ENCODE measurements at places on chromosomes 6 and 20. TPM values are rescaled to one million over a fixed set of nuclear protein-coding genes. Genes with fewer than 3 reads are reported as not detected.

ME1 gene
- 19.0 TPM for total RNA-seq

FAM184A gene
- total RNA-seq: 0.31 TPM

TPD52L1 gene
- 3.8 TPM for total RNA-seq

SAMD10 gene
- 2.1 TPM for total RNA-seq

MKKS gene
- 7.9 TPM for total RNA-seq

TREM2 gene
- not detected for total RNA-seq

GPR6 gene
- not detected for total RNA-seq

ADGRF1 gene
- total RNA-seq: not detected

VSX1 gene
- not detected for total RNA-seq

POU5F1 gene
- total RNA-seq: not detected

COL9A3 gene
- total RNA-seq: 0.69 TPM

DYNLT2 gene
- total RNA-seq: 2.5 TPM

HLA-G gene
- 1.7 TPM for total RNA-seq

VSTM2L gene
- total RNA-seq: 4.5 TPM

LAMP5 gene
- not detected for total RNA-seq

LY6G5B gene
- 2.1 TPM for total RNA-seq

GSTA3 gene
- total RNA-seq: not detected

PRKN gene
- total RNA-seq: 8.0 TPM

REV3L gene
- 67.1 TPM for total RNA-seq

CLDN20 gene
- total RNA-seq: not detected

GTSF1L gene
- total RNA-seq: not detected

TRIM15 gene
- not detected for total RNA-seq

IYD gene
- not detected for total RNA-seq

SLC26A8 gene
- total RNA-seq: not detected

BPIFB2 gene
- total RNA-seq: not detected

APCDD1L gene
- under 0.01 TPM for total RNA-seq

TMC2 gene
- total RNA-seq: under 0.01 TPM

CNR1 gene
- 4.4 TPM for total RNA-seq

TRIM10 gene
- total RNA-seq: not detected

RPS18 gene
- total RNA-seq: 1,205 TPM

NAPB gene
- total RNA-seq: 11.0 TPM

VWA7 gene
- not detected for total RNA-seq

GPX5 gene
- total RNA-seq: not detected

TBC1D32 gene
- 6.3 TPM for total RNA-seq

ENTPD6 gene
- total RNA-seq: 109 TPM

CASS4 gene
- 0.15 TPM for total RNA-seq

MCCD1 gene
- not detected for total RNA-seq

SF3B5 gene
- 106 TPM for total RNA-seq

WFDC5 gene
- total RNA-seq: not detected

VGLL2 gene
- not detected for total RNA-seq

HLA-DQB1 gene
- total RNA-seq: 1.7 TPM

PTCRA gene
- total RNA-seq: 0.33 TPM

EGFL8 gene
- total RNA-seq: 56.8 TPM

TAF4 gene
- 6.2 TPM for total RNA-seq

RSPH4A gene
- total RNA-seq: 0.34 TPM

RAE1 gene
- 24.4 TPM for total RNA-seq
